Ovary (tissue), 10 donors: ENCODE measurements at places on chromosomes 2 and 18. TPM values are rescaled to one million over a fixed set of nuclear protein-coding genes. Genes with fewer than 3 reads are reported as not detected.

- DNase-seq, result peak; percentile 17
Observed at GRCh38 chr2:109689973-109690372, 75.8 kb downstream of the SOWAHC start.

The DNAJC5G gene
- total RNA-seq, result not detected

- no peak for DNase-seq
Observed at GRCh38 chr2:41033127-41033526, 581.2 kb upstream of the SLC8A1 start.

DNA sequence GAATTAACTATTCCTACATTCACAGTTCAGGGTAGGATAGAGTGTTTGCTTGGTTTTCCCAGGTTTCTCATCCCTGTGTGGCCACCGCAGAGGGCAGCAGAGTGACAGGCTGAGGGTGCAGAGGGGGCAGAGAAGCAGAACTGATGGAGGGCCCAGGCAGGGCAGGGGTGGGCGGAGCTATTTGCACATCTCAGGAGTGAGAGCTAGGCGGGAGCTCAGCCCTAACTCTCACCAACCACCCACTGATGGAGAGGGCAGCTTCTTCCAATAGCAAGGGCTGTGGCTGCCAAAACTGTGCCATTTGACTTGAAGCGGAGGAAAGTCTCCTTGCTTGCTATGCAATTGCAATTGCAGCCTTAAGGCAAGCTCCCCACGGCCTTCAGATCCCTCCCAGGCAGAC is 12.0 kb upstream of the DARS1 start:
- no peak for DNase-seq

The TTN gene
- 1.2 TPM for total RNA-seq

DNA sequence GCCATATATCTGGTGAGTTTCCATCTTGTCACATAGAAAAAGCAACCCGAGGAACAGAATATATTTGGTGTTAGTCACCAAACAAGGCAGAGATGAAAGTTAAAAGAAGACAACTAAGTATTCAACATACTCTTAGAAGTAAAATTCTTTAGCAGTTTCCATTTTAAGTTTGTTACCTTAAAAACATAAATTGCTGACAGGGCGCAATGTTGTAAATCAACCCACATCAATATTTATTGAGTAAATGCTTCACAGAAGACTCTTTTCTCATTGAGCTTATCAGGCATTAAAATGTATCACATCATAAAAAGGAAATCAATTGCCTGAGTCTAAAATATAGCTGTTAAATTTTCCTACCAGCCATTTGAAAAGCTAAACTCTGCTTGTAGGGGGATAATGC is 603.0 kb downstream of the FBXO15 start:
- no peak for DNase-seq

DNA sequence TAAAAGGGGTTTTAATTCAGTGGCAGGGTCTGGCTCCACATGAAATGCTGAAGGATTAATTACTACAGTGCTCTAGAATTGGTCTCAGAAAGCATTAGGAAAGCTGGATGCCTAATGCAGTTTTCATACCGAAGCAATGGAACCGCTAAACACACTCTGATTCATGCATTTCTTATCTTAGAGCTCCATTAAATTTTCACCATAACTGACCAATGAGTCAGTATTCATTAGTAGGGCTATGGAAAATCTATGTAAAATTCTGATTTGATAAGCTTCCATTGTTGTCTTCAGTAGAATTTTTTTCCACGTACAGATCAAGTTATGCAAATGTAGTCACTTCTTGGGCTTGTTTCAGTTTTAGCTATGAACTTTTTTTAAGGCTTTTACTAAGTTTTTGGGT is 359.9 kb downstream of the ARHGAP15 start:
- DNase-seq, result no peak

DNA sequence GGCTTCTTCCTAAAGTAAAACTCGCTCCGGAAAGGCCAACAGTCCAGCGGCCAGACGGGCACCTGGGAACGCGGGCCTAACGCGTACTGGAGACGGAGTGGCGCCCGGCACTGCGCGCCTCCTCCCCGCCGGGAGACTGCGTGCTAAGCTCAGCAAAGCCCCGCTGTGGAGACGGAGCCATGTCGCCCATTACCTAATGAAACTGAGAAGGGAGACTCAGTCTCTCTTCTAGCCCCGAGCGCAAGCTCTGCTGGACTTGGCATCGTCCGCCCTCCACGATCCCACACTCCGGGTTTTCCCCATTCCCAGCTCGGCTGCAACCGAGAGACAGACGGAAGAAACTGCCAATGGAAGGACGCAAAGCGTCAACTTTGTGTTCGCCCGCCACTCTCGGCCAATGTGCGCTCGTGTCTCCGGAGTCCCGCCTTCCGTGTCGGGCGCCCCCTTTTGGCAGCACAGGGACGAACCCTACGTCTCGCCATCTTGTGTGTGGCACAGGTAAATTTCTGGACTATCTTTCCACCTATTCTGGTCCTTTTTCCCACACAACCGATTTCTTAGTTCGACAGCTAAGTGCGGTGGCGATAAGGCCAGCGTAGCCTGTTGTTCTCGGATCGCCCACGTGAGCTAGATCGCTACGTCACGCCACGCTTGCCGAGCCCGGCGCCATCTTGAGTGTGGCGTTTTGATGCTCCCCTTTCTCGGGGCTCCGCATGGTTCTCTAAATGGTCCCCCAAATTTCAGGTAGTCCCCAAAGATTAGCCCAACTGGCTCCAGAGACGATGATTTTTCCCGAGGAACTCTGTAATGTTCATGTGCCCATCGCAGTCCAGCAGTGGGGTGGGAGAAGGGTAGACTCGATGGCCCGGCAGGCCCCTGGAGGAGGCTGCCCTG is 1.3 kb upstream of the PTMA start:
- peak; percentile 99 for DNase-seq

DNA sequence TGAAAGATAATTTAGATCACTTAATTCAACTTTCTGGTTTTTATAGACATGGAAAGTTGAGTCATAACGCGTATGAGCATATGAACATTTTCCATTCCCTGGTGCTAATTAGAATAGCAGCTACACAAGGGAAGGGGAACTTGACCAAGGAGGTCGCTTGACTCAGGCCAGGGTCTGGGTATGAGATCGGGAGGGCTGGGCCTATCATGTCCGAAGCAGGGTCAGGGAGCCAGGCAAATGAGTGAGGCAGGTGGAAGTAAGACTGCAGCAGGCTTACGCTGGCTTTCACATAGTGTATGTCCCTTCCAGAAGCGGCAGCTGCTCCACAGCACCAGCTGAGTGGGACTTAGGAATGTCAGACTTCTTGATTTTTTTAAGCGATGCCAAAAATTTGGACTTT is 14.7 kb downstream of the RALB start:
- no peak for DNase-seq

The DIPK1C gene
- not detected for total RNA-seq

- DNase-seq, result no peak
Observed at GRCh38 chr2:156242874-156243273, 89.6 kb downstream of the NR4A2 start.

GRCh38 chr2:6828299-6828584 is 37.5 kb downstream of the CMPK2 start:
- DNase-seq, result no peak

- no peak for DNase-seq
Observed at GRCh38 chr2:135130751-135131150, 78.7 kb downstream of the RAB3GAP1 start.

DNA sequence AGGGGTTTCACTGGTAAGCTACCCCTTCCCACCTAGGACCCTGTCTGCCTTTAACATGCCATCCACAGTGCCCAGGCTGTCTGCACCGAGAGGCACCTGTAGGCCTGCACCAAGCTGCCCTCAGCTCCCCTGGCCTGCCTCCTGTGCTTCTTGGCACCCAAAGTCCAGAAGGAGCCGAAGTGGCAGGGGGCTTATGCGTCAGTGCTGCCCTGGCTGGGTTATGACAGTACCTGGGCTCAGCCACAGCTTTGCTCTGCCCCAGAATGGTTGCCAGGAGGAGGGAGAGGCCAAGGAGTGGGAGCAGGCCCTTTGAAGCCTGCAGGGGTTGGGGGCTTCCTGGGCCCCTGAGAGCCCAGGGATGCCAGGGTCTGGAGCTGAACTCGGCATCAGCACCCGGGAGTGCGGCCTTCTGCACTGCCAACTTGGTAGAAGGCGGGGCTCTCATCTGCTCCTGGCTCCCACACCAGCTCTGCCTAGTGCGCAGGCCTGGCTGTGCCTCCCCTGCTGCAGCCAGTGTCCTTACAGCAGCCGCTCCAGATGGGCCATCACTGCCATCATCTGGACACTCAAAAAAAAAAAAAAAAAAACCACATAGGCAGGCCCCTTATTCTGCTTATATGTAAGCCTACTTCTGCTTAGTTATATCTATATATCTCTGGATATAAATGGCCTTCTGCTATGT is 155.4 kb downstream of the THSD7B start:
- DNase-seq, result no peak

The MTLN gene
- total RNA-seq, result 30.6 TPM

GRCh38 chr2:133422931-133423351 is 145.3 kb downstream of the NCKAP5 start:
- no peak for DNase-seq

DNA sequence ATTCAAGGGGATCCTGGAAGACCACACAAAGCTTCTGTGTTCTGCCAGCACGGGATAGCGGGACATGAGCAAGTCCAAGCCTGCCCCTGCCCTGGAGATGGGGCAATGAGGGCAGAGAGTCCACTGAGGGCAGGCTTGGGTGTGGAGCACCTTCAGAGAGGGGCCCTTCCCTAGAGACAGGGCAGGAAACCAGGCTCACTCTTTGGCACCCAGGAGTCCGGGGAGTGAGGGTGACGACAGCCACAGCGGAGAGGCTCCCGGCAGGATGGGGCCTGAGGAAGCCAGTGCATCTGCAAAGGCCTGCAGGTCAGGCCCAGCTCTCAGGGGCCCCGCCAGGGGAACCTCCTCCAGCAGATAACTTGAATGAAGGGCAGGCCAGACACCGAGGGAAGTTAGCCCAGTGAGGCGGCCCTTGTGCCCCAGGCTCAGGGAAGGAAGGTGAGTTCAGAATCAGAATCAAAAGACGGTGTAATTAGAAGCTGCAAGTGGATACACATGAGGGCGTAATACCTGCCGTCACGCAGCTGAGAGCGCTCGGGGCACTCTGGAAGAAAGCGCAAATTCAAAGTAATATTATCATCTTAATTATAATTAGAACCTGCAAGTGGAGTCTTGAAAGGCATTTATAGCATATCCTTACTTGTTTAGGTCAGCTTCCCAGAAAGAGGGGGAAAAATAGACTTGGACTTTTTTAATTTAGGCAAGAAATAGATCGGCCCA is 142.6 kb upstream of the LGALSL start:
- DNase-seq, result no peak

The DCC gene
- 0.18 TPM for total RNA-seq

GRCh38 chr2:2244508-2244907 is 86.6 kb downstream of the MYT1L start:
- DNase-seq, result no peak

The TIGD1 gene
- 7.6 TPM for total RNA-seq

The CCDC68 gene
- total RNA-seq, result 62.8 TPM

The PSMA8 gene
- not detected for total RNA-seq

The KIF1A gene
- 4.4 TPM for total RNA-seq

The CPO gene
- total RNA-seq, result 0.23 TPM
